ENCODE measurements at places on chromosomes 5 and 9.
A peak's percentile ranks its signal among the peaks of the same experiment; 100 is the strongest.

- no peaks in the 10 kb centered on the region for H3K4me1 ChIP-seq
- H3K27ac ChIP-seq, result no peak overlapping the region
- no peak overlapping the region for H3K4me3 ChIP-seq
- no peak for DNase-seq
Observed at GRCh38 chr5:109030360-109031143, 282.9 kb downstream of the FER start.

GRCh38 chr9:35826071-35826701, 2.3 kb downstream of the FAM221B start:
- peaks cover 23% of the 10 kb centered on the region for H3K4me1 ChIP-seq
- no peaks in the 10 kb centered on the region for H3K36me3 ChIP-seq
- DNase-seq, result peak; percentile 42

DNA sequence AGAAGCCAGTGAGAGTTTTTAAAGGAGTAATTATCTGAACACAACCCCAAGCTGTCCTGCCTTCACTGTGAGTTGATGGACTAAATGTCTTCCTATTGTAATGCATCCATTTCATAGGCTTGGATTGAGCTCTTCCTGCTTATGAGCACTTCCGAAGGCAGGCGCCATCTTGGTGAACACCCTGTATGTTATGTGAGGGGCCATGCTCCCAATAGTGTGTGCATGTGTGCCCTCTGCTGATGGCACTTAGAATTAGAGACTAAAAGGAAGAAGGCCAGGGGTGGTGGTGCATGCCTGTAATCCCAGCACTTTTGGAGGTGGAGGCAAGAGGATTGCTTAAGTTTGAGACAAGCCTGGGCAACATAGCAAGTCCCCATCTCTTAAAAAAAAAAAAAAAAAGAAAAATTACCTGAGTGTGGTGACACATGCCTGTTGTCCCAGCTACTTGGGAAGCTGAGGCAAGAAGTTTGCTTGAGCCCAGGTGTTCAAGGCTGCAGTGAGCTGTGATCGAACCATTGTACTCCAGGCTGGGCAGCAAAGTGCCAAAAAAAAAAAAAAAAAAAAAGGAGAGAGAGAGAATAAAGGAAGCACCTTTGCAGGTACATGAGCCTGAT, 65.0 kb downstream of the C9orf152 start:
- peak overlapping the region; percentile 73 for H3K27ac ChIP-seq
- peaks cover 38% of the 10 kb centered on the region for H3K4me1 ChIP-seq
- no peak overlapping the region for H3K4me3 ChIP-seq
- peaks cover 15% of the 10 kb centered on the region for H3K36me3 ChIP-seq

GRCh38 chr5:102638912-102639652, 116.0 kb upstream of the PAM start:
- H3K36me3 ChIP-seq, result no peaks in the 10 kb centered on the region
- no peak for DNase-seq
- no peaks in the 10 kb centered on the region for H3K27me3 ChIP-seq

GRCh38 chr5:83011985-83012384, 65.2 kb downstream of the TMEM167A start:
- H3K27ac ChIP-seq, result no peak overlapping the region
- no peaks in the 10 kb centered on the region for H3K4me1 ChIP-seq
- no peak overlapping the region for H3K4me3 ChIP-seq
- DNase-seq, result no peak
- peaks cover 5% of the 10 kb centered on the region for H3K36me3 ChIP-seq

- H3K4me1 ChIP-seq, result no peaks in the 10 kb centered on the region
- DNase-seq, result no peak
- H3K27me3 ChIP-seq, result peaks cover 12% of the 10 kb centered on the region
- H3K36me3 ChIP-seq, result no peaks in the 10 kb centered on the region
Observed at GRCh38 chr5:148938522-148938882, 112.1 kb downstream of the ADRB2 start.

GRCh38 chr5:139181835-139182452, 16.2 kb downstream of the SIL1 start:
- peaks cover 8% of the 10 kb centered on the region for H3K4me1 ChIP-seq
- H3K27me3 ChIP-seq, result no peaks in the 10 kb centered on the region
- H3K36me3 ChIP-seq, result peaks cover 5% of the 10 kb centered on the region
- H3K27ac ChIP-seq, result no peak overlapping the region
- H3K4me3 ChIP-seq, result no peak overlapping the region

DNA sequence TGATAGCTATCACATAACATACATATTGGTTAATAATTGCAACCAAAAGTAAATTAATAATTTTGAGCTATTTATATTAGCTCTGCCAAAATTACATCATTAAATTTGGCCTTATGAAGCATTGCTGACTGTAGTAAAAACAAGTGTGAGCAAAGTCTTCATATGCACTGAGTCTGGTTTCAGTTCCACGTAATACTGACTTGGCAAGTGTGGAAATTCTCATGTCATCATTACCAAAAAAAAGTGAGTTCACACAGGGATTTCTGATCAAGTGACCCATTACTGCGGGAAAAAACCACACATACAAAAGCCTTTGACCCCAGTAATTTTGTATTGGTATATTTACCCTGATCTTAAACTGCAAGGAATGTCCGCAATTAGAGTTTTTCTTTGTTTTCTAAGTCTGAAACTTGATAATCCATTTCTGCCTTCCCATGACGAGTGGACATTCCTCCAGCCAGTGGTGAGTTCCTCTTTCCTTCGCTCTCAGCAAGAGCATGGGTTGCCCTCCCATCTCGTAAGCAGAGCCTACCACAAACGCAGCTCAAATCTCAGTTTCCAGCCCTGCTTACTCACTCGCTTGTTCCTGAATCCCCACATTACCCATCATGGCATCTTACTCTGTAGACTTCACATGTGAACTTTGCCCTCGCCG, 220.2 kb upstream of the DMRT1 start:
- no peak overlapping the region for H3K4me3 ChIP-seq
- DNase-seq, result no peak
- H3K36me3 ChIP-seq, result no peaks in the 10 kb centered on the region
- H3K27ac ChIP-seq, result no peak overlapping the region

GRCh38 chr5:17216974-17217492, 398 bp upstream of the BASP1 start:
- peaks cover 41% of the 10 kb centered on the region for H3K27me3 ChIP-seq
- no peak for DNase-seq
- peaks cover 11% of the 10 kb centered on the region for H3K4me1 ChIP-seq
- peaks cover 2% of the 10 kb centered on the region for H3K36me3 ChIP-seq
- H3K27ac ChIP-seq, result no peak overlapping the region
- H3K4me3 ChIP-seq, result peak overlapping the region; percentile 23

DNA sequence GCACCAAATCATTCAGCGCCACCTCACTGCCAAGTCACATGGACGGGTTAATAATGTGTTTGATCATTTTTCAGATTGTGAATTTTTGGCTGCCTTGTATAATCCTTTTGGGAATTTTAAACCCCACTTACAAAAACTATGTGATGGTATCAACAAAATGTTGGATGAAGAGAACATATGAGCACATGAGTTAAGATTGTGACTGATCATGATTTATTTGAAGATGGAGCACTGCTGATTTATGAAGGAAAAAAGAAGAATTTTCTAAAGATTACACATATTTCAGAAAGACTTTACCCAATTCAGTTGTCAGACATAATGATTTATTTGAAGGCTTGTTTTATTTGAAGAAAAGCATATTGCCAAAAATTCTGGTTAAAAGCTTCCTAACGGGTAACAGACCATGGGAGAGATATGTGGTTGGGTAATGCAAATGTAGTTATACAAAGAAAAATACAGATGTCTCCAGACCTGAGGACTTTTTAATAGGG, 37.4 kb downstream of the TNFAIP8 start:
- H3K27ac ChIP-seq, result peak overlapping the region; percentile 83
- no peak for DNase-seq
- H3K4me1 ChIP-seq, result peaks cover 91% of the 10 kb centered on the region
- H3K36me3 ChIP-seq, result peaks cover 66% of the 10 kb centered on the region

- DNase-seq, result no peak
- no peaks in the 10 kb centered on the region for H3K27me3 ChIP-seq
- H3K27ac ChIP-seq, result peak overlapping the region; percentile 100
- peaks cover 55% of the 10 kb centered on the region for H3K4me1 ChIP-seq
- H3K4me3 ChIP-seq, result peak overlapping the region; percentile 86
Observed at GRCh38 chr5:154860765-154861164, 2.3 kb downstream of the CNOT8 start.

GRCh38 chr5:75660678-75661465, 49.6 kb downstream of the ANKDD1B start:
- no peak overlapping the region for H3K4me3 ChIP-seq
- H3K4me1 ChIP-seq, result peaks cover 2% of the 10 kb centered on the region
- no peaks in the 10 kb centered on the region for H3K36me3 ChIP-seq
- no peak overlapping the region for H3K27ac ChIP-seq
